ENCODE measurements at places on chromosomes 4 and X.

DNA sequence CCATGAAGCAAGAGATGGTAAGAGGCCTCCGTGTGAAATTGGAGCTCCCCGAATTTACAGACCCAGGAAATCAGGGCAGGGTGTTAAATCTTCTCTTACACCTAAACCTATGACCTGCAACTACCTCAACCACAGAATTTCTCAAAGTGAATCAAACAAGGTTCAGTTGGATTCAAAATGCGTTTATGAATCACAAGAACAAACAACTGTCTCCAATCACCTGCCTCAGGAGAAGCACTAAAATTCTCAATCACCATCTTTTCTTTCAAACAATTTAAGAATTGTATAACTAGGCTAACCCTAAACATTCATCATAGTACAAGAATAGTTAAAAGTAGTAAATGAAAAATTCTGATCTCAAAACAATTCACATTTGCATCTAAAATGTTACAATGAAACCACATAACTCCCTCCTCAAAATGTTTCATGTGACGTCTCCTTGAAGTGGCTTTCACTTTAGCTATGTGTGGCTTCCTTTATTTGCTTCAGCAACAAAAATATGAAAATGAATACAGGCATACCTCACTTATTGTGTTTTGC, 19.2 kb downstream of the PPP3CA start:
- peak; percentile 26 for DNase-seq

GRCh38 chrX:103831342-103831802, 685 bp downstream of the RAB9B start:
- no peak for DNase-seq

DNA sequence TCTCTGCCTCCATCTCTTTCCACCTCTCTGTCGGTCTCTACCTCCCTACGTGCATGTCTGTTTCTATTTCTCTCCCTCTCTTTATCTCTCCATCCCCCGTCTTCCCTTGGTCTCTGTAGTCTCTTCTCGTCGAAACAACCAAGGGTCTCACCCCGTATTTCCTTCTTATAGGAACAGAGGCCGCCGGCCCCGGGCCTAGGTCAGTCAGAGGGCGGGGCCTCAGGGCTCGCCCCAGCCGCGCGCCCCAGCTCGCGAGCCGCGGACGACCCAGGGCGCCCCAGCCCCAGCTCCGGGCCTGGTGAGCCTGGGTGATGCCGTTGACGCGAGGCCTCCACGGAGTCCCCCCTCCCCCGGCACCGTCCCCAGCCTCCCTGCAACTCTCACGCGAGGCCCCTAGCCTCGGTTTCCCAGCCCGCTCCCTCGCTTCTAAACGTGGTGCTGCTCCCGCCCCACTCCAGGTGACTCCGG, 6.6 kb downstream of the TIMM17B start:
- DNase-seq: no peak

GRCh38 chr4:146916479-146917076, 29.1 kb downstream of the TTC29 start:
- DNase-seq: peak; percentile 8

- DNase-seq: no peak
These were observed 77.9 kb downstream of the ADAM29 start for GRCh38 chr4:174996079-174996478.

GRCh38 chr4:6154875-6155274, 45.5 kb downstream of the JAKMIP1 start:
- no peak for DNase-seq

- peak; percentile 17 for DNase-seq
These were observed 36.6 kb upstream of the GRPEL1 start for GRCh38 chr4:7104366-7105031.

- no peak for DNase-seq
These were observed 225.9 kb downstream of the NR3C2 start for GRCh38 chr4:148216321-148216720.

DNA sequence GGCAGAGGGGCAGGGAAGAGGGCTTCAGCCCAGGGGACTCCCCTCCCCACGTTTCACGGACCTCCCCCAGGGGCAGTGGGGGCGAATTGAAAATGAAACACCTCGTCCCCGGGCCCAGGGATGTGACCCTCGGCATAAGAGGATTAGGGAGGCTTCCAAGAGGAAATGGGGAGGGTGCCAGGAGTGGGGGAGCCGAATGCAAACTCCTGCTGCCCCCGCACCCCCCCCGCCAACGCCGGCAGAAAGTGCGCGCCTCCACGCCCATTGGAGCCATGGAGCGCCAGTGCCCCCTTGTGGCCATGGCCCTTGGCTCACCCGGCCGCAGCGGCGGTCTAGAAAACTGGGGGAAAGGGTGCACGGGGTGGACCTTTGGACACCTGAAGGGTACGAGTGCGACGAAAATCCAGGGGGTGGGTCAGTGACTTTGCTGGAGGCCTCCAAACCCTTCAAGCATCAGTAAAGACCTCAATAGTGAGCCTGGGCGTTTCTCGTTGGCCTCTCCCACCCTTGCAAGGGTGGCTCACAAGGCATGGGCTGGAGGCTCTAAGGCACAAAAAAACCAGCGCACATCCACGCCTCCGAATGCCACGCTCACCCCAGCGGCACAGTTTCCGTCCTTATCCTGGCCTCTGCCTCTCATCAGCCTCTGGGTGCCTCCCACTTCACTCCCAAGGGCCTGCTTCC, 120.8 kb upstream of the PJA1 start:
- DNase-seq: peak; percentile 76

DNA sequence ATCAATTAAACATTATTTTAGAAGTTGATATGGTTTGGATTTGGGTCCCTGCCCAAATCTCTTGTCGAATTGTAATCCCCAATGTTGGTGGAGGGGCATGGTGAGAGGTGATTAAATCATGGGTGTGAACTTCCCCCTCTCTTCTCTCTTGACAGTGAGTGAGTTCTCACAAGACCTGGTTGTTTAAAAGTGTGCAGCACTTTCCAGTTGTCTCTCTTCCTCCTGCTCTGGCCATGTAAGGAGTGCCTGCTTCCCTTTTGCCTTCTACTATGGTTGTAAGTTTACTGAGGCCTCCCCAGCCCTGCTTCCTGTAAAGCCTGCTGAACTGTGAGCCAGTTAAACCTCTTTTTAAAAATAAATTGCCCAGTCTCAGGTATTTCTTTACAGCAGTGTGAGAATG, 141.4 kb downstream of the GALNTL6 start:
- no peak for DNase-seq

GRCh38 chrX:63746278-63746677, 38.7 kb downstream of the ARHGEF9 start:
- DNase-seq: no peak

DNA sequence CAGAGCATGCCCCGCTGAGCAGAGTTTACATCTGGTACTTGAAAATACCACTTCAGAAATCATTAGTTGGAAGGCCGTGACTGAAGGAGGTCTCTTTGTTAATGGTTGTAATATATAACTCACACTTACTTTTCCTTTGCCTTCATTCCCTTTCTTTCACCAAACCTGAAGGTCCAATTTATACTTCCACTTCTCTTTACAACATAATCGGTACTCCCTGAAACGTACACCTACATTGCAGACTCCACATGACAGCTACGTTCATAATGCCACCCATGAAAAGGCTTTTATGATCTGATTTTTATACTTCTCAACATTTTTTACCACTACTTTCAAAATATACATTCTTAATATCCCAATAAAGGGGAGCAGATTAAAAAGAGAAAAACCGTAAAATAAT, 298.7 kb downstream of the C4orf33 start:
- DNase-seq: no peak

Measured in GM10248 (cell line).